Upper lobe of left lung (tissue), 6 donors: ENCODE measurements at places on chromosomes 16 and 17. TPM values are rescaled to one million over a fixed set of nuclear protein-coding genes. Genes with fewer than 3 reads are reported as not detected.

CMTM2 gene
- 2.9 TPM for total RNA-seq

TBC1D3K gene
- not detected for total RNA-seq

HAS3 gene
- 4.5 TPM for total RNA-seq

CDRT15L2 gene
- not detected for total RNA-seq

NUPR1 gene
- total RNA-seq: 294 TPM

CTRL gene
- total RNA-seq: 4.2 TPM

GPR142 gene
- total RNA-seq: not detected

ITGAD gene
- not detected for total RNA-seq

GRCh38 chr17:72614476-72614870 lies 478.0 kb downstream of the SLC39A11 start:
- no peak for DNase-seq
- H3K4me1 ChIP-seq: no peaks in the 10 kb centered on the region
- no peak overlapping the region for H3K4me3 ChIP-seq
- H3K27ac ChIP-seq: no peak overlapping the region

DNA sequence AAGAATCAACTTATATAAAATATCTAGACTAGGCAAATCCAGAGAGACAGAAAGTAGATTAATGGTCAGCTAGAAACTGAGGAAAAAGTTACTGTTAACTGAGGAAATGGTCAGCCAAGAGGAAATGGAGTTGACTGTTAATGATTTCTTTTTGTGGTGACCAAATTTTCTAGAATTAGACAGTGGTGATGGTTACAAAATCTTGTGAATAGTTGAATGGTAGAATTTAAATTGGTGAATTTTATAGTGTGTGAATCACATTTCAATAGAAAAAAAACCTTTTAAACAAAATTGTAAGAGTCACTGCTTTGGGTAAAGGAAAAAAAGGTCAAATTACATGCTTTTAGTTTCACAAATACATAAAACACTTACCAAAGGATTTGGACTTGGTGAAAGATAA lies 30.0 kb downstream of the APPBP2 start:
- H3K36me3 ChIP-seq: peaks cover 35% of the 10 kb centered on the region
- no peaks in the 10 kb centered on the region for H3K4me1 ChIP-seq
- H3K4me3 ChIP-seq: no peak overlapping the region
- no peaks in the 10 kb centered on the region for H3K27me3 ChIP-seq
- no peak overlapping the region for H3K27ac ChIP-seq

- no peak for DNase-seq
- no peaks in the 10 kb centered on the region for H3K36me3 ChIP-seq
- no peaks in the 10 kb centered on the region for H3K27me3 ChIP-seq
- no peak overlapping the region for H3K27ac ChIP-seq
- H3K4me3 ChIP-seq: no peak overlapping the region
Measured at GRCh38 chr17:63232565-63233310, 213.4 kb downstream of the CYB561 start.

GRCh38 chr16:5028950-5029475 lies 4.7 kb downstream of the NAGPA start:
- H3K4me1 ChIP-seq: peaks cover 7% of the 10 kb centered on the region
- H3K27ac ChIP-seq: no peak overlapping the region
- no peaks in the 10 kb centered on the region for H3K27me3 ChIP-seq
- H3K36me3 ChIP-seq: peaks cover 39% of the 10 kb centered on the region
- no peak for DNase-seq

DNA sequence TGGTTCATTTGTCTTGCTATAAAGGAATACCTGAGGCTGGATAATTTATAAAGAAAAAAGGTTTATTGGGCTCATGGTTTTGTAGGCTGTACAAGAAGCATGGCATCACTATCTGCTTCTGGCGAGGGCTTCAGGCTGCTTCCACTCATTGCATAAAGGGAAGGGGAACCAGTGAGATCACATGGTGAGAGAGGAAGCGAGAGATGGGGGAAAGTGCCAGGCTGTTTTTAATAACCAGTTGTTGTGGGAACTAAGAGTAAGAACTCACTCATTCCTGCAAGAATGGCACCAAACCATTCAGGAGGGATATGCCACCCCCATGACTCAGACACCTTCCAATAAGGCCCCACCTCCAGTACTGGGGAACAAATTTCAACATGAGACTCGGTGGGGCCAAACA lies 24.3 kb downstream of the SPECC1 start:
- H3K27ac ChIP-seq: no peak overlapping the region
- DNase-seq: no peak
- no peaks in the 10 kb centered on the region for H3K36me3 ChIP-seq

- H3K4me1 ChIP-seq: peaks cover 45% of the 10 kb centered on the region
- DNase-seq: no peak
- no peaks in the 10 kb centered on the region for H3K27me3 ChIP-seq
- H3K4me3 ChIP-seq: peak overlapping the region; percentile 89
- peak overlapping the region; percentile 98 for H3K27ac ChIP-seq
Measured at GRCh38 chr17:60600490-60601446, 775 bp downstream of the PPM1D start.

DNA sequence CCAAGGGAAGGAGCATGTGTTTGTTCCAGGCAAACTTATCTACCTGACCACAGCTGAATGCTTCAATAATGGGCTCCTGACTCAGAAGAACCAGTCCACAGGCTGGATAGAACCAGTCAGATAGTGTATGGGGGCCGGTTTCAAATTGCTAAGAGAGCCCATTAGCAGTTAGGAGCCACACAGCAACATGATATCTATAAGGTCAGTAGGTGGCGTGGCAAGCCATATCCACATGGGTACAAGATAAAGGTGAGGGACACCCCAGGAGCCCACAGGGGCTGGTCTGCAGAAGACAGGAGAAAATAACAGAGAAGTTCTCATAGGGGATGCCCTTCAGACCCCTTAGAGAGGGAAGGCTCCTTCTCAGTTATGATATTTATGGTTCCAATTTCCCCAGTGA lies 31.6 kb upstream of the CDRT15 start:
- H3K27me3 ChIP-seq: no peaks in the 10 kb centered on the region
- DNase-seq: no peak
- no peak overlapping the region for H3K4me3 ChIP-seq
- no peaks in the 10 kb centered on the region for H3K36me3 ChIP-seq
- no peak overlapping the region for H3K27ac ChIP-seq

GRCh38 chr16:2967211-2967631 lies 1.9 kb upstream of the PAQR4 start:
- H3K27me3 ChIP-seq: peaks cover 62% of the 10 kb centered on the region
- no peaks in the 10 kb centered on the region for H3K36me3 ChIP-seq
- peaks cover 59% of the 10 kb centered on the region for H3K4me1 ChIP-seq

DNA sequence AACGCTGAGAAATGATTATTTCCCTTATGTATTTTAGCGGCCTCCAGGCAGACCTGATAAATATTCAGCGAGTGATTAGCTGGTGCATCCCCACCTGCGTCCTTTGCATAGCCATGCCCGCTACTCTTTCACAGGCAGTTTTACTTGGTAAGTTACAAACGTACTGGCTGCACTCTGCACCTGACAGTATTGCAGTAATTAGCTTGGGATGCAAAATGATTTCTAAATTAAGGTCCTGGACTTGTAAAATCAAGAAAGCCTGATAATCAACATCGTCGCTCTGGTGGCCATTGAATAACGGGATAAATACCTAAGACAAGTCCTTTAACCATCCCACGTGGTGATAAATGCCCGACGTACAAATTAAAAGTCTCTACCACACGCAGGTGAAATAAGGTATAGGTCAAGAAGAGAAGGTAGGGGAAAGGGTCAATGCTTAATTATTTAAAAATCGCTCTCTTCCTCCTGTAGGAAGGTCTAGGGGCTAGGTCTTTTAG lies 998 bp upstream of the PRKCA start:
- H3K27me3 ChIP-seq: no peaks in the 10 kb centered on the region
- peaks cover 10% of the 10 kb centered on the region for H3K4me1 ChIP-seq
- no peak for DNase-seq

GRCh38 chr16:9124908-9125584 lies 33.6 kb downstream of the HAPSTR1 start:
- DNase-seq: peak; percentile 41
- H3K4me3 ChIP-seq: no peak overlapping the region
- peaks cover 34% of the 10 kb centered on the region for H3K36me3 ChIP-seq
- H3K27me3 ChIP-seq: no peaks in the 10 kb centered on the region
- H3K27ac ChIP-seq: no peak overlapping the region
- H3K4me1 ChIP-seq: peaks cover 26% of the 10 kb centered on the region

- H3K4me3 ChIP-seq: no peak overlapping the region
- peak; percentile 80 for DNase-seq
- H3K27me3 ChIP-seq: no peaks in the 10 kb centered on the region
Measured at GRCh38 chr17:81230043-81230820, 7.5 kb upstream of the CEP131 start.

DNA sequence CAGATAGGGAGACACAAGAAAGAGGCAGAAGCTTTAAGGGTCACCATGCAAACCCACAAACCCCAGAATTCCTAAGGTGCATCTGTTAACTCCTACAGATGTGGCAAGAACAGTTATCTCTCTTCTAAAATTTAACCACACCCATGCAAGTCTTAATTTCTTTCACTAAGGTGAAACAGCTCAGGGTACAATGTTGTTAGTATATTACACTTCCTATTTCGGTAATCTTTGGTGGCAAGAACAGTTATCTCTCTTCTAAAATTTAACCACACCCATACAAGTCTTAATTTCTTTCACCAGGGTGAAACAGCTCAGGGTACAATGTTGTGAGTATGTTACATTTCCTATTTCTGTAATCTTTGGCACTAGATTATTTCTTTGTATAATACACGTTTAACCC lies 6.6 kb downstream of the CCL23 start:
- no peak for DNase-seq
- no peaks in the 10 kb centered on the region for H3K27me3 ChIP-seq
- no peak overlapping the region for H3K27ac ChIP-seq
- H3K4me3 ChIP-seq: no peak overlapping the region
- no peaks in the 10 kb centered on the region for H3K36me3 ChIP-seq

- H3K27ac ChIP-seq: peak overlapping the region; percentile 66
- H3K4me1 ChIP-seq: peaks cover 64% of the 10 kb centered on the region
- no peaks in the 10 kb centered on the region for H3K27me3 ChIP-seq
- DNase-seq: no peak
- no peak overlapping the region for H3K4me3 ChIP-seq
Measured at GRCh38 chr16:11310634-11310977, 29.5 kb upstream of the PRM1 start.

DNA sequence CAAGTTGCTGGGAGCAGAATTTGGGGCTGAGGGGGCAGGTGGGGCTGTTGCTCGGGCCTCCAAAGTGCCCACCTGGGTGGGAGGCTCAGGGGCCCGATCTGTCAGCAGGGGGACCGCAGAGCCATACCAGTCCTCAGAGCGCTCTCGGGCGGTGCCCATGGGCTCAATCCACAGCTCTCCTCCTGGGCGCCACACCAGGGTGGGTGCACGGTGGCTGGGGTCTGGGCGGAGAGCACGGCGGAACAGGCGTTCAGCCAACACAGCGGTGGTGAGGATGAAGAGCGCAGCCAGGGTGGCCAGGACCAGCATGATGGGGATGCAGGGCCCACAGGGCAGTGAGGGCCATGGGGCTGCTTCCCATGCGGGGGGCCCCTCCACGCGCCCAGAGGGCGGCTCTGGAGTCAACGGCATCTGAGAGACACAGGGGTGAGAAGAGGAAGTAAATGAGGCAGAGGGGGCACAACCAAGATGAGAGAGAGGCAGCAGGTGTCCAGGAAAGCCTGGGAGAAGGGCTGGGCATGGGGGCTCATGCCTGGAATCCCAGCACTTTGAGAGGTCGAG lies 1.2 kb downstream of the C16orf54 start:
- H3K27ac ChIP-seq: peak overlapping the region; percentile 88
- peak; percentile 74 for DNase-seq
- H3K4me1 ChIP-seq: no peaks in the 10 kb centered on the region
- H3K27me3 ChIP-seq: no peaks in the 10 kb centered on the region
- H3K4me3 ChIP-seq: peak overlapping the region; percentile 47
- H3K36me3 ChIP-seq: no peaks in the 10 kb centered on the region

GRCh38 chr16:28473714-28474265 lies 1.7 kb upstream of the NPIPB7 start:
- H3K27ac ChIP-seq: no peak overlapping the region
- no peaks in the 10 kb centered on the region for H3K27me3 ChIP-seq
- no peak for DNase-seq

- no peak for DNase-seq
- H3K27me3 ChIP-seq: no peaks in the 10 kb centered on the region
- peak overlapping the region; percentile 89 for H3K27ac ChIP-seq
- H3K36me3 ChIP-seq: peaks cover 4% of the 10 kb centered on the region
- peak overlapping the region; percentile 85 for H3K4me3 ChIP-seq
- peaks cover 10% of the 10 kb centered on the region for H3K4me1 ChIP-seq
Measured at GRCh38 chr17:59963738-59964481, 630 bp downstream of the RNFT1 start.

- H3K27me3 ChIP-seq: no peaks in the 10 kb centered on the region
- H3K27ac ChIP-seq: no peak overlapping the region
- H3K36me3 ChIP-seq: peaks cover 19% of the 10 kb centered on the region
Measured at GRCh38 chr17:57009737-57010445, 32.0 kb downstream of the SCPEP1 start.

DNA sequence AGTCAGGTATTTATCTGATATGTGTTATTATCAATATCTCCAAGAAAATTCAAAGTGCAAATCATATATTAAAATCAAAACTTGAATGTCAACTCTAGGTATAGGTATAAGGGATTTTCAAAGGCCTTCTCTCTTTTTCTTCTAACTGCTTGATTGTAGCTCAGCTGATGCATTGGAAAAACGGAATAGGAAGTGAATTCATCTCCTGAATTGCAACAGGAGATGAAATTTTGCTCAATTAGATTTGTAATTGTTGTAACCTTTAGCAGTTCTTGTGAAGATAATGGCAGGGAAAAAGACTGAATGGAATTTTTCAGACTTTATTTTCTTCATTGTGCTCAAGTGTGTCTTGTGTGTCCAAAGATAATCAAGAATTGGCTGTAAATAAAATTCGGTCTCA lies 190.2 kb upstream of the KCNJ16 start:
- no peaks in the 10 kb centered on the region for H3K27me3 ChIP-seq
- DNase-seq: no peak
- no peak overlapping the region for H3K27ac ChIP-seq
